ENCODE measurements at places on chromosomes 4 and X.

- peak; percentile 32 for DNase-seq
Measured at GRCh38 chr4:183797011-183797444, 108.1 kb upstream of the STOX2 start.

DNA sequence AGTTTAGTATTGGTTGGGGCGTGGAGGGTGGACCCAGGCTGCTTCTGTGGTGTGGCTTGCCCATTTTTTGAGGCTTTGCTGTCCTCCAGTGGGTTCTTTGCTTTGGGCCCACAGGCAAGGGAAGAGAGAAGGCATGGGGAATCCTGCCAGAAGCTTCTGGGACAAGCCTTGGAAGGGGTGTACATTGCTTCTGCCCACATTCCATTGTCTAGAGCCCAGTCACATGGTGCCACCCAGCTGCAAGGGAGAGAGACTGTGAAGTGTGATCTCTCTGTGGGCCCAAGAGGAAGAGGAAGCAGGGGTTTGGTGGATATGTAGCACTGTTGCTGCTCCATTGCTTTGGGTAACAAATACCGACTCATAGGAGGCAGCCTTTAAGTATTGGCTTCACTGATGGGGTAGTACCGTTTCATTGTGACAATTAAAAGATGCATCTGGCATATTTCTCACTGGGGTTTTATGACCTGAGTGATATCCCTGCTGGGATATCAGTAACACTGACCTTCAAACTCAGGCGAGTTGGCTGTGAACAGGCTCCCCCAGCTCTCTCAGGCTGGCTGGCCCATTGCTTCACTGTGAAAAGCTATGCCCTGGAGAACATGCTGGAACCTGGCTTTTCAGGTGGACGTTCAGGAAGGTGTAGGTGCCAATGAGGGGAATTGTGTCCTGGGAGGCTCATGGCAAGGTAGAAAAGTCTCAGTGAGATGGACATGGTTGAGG lies 85.9 kb downstream of the CLDN34 start:
- DNase-seq, result no peak

- no peak for DNase-seq
Measured at GRCh38 chr4:105023668-105024055, 123.0 kb upstream of the TET2 start.

GRCh38 chrX:38004046-38004445 lies 2.3 kb upstream of the SYTL5 start:
- DNase-seq, result no peak

DNA sequence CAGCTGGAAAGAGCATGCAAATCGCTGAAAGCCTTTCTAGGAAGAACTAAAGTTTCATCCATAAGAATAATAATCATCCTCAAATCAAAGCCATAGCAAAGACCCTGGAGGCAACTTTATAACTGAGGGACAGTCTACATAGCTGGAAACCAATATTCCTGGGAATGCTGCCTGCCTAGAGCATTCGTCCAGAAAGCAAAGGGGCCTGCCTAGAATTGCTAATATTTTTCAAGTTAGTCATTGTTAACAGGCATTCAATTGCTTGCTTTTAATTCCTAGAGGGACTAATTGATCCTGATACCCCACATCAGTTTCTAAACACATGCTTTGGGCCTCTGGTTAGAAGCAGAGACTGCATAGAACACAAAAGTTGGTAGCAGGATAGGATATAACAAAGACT lies 4.2 kb upstream of the PPARGC1A start:
- no peak for DNase-seq

GRCh38 chr4:17577665-17578481 lies 875 bp downstream of the LAP3 start:
- peak; percentile 13 for DNase-seq

DNA sequence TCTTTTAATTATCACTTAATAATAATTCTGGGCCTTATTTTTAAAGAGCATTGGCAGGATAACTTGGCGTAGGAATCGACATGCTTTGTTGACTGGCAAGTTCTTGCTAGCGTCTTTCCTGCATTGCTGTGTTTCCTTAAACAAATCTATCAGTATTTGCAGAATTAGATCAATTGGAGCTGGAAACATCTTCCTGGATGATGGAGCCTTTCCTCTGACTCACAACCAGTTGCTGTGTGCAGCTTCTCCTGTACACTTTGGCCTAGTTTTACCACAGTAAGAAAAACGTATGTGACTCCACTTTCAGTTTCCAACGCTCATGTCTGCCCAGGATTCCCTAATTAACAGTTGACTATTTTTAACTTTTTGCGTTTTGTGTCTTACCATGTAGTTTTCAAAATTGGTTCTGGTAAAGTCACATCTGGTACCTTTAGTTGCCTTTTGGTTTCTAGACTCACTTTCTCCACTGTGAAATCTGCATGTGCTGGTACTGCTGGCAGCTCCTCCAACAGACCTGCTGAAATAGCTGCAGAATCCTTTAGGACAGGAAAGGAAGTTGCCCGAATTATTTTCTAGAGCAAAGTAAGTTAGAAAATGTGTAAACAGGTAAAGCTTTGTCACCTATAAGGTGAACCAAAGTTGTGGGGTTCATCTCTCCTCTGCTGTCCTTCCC lies 553.2 kb upstream of the FAT1 start:
- DNase-seq, result no peak

GRCh38 chr4:87342872-87343271 lies 20.2 kb upstream of the HSD17B13 start:
- no peak for DNase-seq

- DNase-seq, result peak; percentile 20
Measured at GRCh38 chr4:67332627-67333026, 212.7 kb downstream of the CENPC start.

GRCh38 chr4:7725951-7726350 lies 213.7 kb downstream of the AFAP1 start:
- DNase-seq, result no peak

DNA sequence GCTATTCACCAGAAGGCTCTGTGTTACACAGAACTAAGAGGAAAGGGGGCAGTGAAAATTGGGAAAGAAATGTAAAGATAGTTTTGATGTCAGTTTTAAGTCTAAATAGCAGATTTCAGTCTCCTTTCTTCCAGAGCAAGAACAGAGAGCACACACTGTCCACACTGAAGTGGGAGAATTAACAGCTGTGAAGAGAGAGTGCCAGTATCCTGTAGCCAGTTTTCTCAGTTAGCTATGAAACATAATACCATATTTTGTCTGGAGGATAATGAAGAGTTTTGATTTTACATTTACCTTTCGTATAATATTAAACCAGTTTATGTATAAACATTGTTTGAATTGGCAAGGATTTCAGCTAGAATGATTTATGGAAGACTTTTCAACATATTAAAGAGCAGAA lies 35.1 kb downstream of the FBXO8 start:
- no peak for DNase-seq

- DNase-seq, result peak; percentile 22
Measured at GRCh38 chrX:120452131-120452530, 17.0 kb downstream of the LAMP2 start.

Data from A549 (cell line).